A549 treated with CORT108297 at 1 μM for 4 hours (cell line): ENCODE measurements at places on chromosomes 12 and 14. TPM values are rescaled to one million over a fixed set of nuclear protein-coding genes. Genes with fewer than 3 reads are reported as not detected.

TROAP gene
- total RNA-seq, result 75.6 to 99.1 TPM (median 87.2 TPM) in 5 replicates

STAC3 gene
- 0.33 to 0.47 TPM (median 0.42 TPM) in 5 replicates for total RNA-seq

GALNT8 gene
- total RNA-seq, result not detected in 5 replicates

APOF gene
- not detected in 5 replicates for total RNA-seq

RAPGEF3 gene
- 0.43 to 0.81 TPM (median 0.65 TPM) in 5 replicates for total RNA-seq

NRXN3 gene
- 0.75 to 1.2 TPM (median 1.0 TPM) in 5 replicates for total RNA-seq

CNPY2 gene
- 120 to 150 TPM (median 144 TPM) in 5 replicates for total RNA-seq

CD9 gene
- 240 to 274 TPM (median 254 TPM) in 5 replicates for total RNA-seq

RD3L gene
- total RNA-seq, result not detected in 5 replicates

TPI1 gene
- total RNA-seq, result 1,409 to 1,690 TPM (median 1,628 TPM) in 5 replicates

CLEC4C gene
- total RNA-seq, result not detected in 5 replicates

RERGL gene
- not detected in 5 replicates for total RNA-seq

OR4E2 gene
- total RNA-seq, result not detected in 5 replicates

KRT6A gene
- 1.4 to 2.9 TPM (median 1.6 TPM) in 5 replicates for total RNA-seq

RBP5 gene
- not detected in 5 replicates for total RNA-seq

TAS2R46 gene
- 0.08 TPM in 1 of 5 replicates, not detected in the others for total RNA-seq

ASPG gene
- total RNA-seq, result 0.03 to 0.06 TPM (median 0.05 TPM) in 3 of 5 replicates, not detected in the others

FOXA1 gene
- total RNA-seq, result 7.0 to 11.0 TPM (median 10.5 TPM) in 5 replicates

CMA1 gene
- not detected in 5 replicates for total RNA-seq

GZMH gene
- total RNA-seq, result not detected in 5 replicates

MYH6 gene
- not detected in 5 replicates for total RNA-seq
